ENCODE measurements at places on chromosomes 3 and 15.
A peak's percentile ranks its signal among the peaks of the same experiment; 100 is the strongest.

DNA sequence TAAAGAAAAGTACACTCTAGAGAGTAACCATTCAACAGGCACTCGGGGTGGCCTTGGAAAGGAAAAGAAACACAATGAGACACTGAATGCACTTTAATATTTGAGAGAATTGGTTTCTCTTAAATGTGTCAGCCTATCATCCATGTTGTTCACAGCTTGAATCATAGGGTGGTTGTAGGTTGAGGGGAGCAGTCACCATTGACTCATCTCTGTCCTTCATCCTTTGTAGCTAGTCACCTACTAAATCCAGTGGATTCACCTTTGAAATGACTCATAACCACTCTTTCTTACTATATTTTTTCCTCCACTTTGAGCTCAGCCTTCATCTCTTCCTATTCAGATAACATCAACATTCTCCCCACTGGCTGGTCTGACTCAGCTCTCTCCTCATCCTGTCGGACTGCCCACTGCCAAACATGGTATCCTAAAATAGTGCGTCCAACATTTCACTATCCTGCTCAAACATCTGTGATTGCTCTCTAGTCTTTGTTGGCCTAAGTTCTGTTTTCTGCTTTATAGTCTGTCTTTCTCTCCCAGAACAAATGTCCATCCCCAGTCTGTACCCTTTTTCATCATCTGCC is 182.7 kb upstream of the GADL1 start:
- no peak overlapping the region for H3K4me3 ChIP-seq
- DNase-seq = peak; percentile 88
- H3K27me3 ChIP-seq = no peaks in the 10 kb centered on the region
- H3K27ac ChIP-seq = peak overlapping the region; percentile 42
- peaks cover 10% of the 10 kb centered on the region for H3K4me1 ChIP-seq
- no peaks in the 10 kb centered on the region for H3K36me3 ChIP-seq

DNA sequence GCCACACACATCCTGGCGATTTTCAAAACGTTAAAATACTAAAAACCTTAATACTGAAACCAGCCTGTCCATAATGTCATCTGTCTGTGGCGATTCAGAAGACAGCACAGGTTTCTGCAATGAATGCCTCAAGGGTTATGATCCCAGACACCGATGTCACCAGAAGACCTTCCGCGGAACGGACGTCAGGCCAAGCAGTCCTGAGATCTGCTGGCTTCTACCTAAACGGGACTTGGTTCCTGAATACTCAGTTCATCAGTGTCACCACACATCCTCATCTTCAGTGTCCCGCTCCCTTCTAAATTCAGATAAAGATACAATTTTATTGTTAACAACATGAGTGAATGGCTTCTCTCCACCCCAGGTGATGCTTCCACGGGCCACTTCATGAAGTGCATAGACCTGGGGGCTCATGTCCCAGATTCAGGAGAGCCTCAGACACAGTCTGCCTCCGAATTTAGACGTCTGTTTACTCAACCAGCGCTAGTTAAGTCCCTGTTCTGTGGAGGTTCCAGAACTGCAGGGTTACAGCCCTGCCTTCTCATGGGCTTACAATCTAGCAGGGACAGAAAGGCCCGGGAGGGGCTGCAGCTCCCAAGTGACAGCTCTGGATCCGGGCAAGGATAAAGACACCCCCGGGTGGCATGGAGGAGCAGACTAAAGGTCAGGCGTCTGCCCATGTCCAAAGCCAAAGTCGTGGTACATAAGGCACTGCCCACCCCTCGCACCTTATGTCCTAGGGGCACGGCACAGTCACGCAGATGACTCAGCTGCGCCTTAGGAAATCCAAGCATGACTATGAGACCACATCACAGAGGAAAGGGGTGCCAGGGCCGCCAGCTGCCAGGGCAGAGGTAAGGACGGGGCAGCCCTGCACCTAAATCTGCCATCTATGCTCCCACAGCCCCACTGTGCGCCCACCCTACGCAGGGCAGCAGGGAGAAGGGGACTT is 75.9 kb downstream of the VGLL4 start:
- H3K4me3 ChIP-seq = no peak overlapping the region
- H3K27me3 ChIP-seq = no peaks in the 10 kb centered on the region
- peak overlapping the region; percentile 95 for H3K27ac ChIP-seq

DNA sequence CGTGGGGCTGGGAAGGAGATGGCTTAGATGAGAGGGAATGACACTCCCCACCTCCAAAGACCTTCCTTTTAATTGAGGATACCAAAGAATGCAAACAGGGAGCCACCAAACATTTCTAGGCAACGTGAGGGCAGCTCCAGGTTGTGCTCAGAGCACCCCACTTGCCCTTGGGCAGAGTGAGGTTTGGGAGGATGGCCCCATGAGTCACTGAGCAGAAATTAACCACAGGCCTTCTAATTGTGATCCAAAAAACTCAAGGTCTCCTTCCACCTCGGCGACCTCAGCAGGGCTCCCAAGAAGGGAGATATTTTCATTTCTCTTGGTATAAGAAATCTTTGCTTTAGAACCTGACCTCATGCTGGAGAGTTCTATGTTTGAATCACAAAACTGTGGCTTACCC is 305.0 kb upstream of the TPM1 start:
- no peak overlapping the region for H3K4me3 ChIP-seq
- H3K36me3 ChIP-seq = no peaks in the 10 kb centered on the region
- peaks cover 3% of the 10 kb centered on the region for H3K4me1 ChIP-seq
- H3K27ac ChIP-seq = no peak overlapping the region

GRCh38 chr3:27824312-27825200 is 102.4 kb upstream of the EOMES start:
- no peaks in the 10 kb centered on the region for H3K4me1 ChIP-seq
- no peak for DNase-seq
- no peaks in the 10 kb centered on the region for H3K36me3 ChIP-seq
- H3K4me3 ChIP-seq = no peak overlapping the region
- peaks cover 3% of the 10 kb centered on the region for H3K27me3 ChIP-seq

DNA sequence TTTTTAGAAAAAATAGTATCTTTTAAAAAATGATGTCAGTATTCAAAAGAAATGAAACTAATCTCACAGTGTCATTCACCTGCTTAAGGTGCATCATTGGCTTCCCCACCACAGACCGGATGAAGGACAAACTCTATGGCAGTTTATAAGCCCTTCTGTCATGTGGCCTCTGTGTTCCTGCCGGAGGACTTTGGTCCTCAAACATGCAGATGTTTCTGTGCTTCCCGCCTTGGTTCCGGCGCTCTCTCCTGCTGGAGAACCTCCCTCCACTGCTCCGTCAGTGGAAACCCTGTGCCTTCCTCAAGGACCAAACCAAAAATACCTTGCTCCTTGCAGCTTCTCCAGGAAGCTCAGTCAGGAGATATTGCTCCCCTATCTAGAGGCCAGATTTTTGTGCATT is 326.3 kb downstream of the UACA start:
- no peak overlapping the region for H3K27ac ChIP-seq
- H3K27me3 ChIP-seq = peaks cover 22% of the 10 kb centered on the region
- H3K4me1 ChIP-seq = no peaks in the 10 kb centered on the region

All from fibroblast of lung (primary cell).